Activated naive CD8-positive, alpha-beta T cell treated with anti-CD3 and anti-CD28 coated beads, Interleukin-2, amount 50 U/mL, for 16 hours (primary cell): ENCODE measurements at places on chromosomes 5 and 9.
A peak's percentile ranks its signal among the peaks of the same experiment; 100 is the strongest.

GRCh38 chr5:170338933-170339779 is 41.6 kb upstream of the LCP2 start:
- peak; percentile 19 for DNase-seq

- DNase-seq: no peak
These were observed 670 bp downstream of the EDIL3 start for GRCh38 chr5:84383816-84384603.

DNA sequence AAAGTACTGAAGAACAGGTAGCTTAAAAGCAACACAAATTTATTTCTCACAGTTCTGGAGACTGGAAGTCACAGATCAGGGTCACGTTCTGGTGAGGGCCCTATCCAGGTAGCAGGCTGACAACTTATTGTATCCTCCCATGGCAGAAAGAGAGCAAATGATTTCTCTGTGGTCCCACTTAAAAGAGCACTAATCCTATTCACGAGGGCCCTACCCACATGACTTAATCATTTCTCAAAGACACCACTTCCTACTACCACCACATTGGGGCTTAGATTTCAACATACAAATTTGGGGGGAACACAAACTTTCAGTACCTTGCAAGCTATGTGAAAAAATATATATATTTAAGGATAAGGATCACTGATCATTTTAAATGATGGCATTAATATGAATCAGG is 75.8 kb upstream of the PPP1R2B start:
- DNase-seq: no peak

GRCh38 chr9:70020991-70021571 is 22.6 kb upstream of the MAMDC2 start:
- DNase-seq: no peak

GRCh38 chr9:112005939-112006338 is 109.3 kb downstream of the UGCG start:
- no peak for DNase-seq

DNA sequence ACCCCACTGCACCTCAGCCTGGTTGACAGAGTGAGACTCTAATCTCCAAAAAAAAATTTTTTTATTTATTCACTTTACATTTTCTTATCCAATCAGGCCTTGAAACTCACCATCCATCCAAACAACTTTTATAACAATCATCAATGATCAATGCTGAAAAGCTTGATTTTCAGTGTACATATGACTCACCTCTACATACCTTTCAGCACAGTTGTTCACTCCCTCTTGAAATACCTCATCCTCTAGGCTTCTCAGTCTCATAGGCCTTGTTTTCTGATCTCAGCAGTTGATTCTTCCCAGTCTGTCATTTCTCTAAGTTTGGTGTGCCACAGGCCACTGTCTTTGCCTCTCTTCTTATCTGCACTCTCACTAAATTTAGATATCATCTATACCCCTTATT is 36.2 kb downstream of the GRIN3A start:
- DNase-seq: no peak

DNA sequence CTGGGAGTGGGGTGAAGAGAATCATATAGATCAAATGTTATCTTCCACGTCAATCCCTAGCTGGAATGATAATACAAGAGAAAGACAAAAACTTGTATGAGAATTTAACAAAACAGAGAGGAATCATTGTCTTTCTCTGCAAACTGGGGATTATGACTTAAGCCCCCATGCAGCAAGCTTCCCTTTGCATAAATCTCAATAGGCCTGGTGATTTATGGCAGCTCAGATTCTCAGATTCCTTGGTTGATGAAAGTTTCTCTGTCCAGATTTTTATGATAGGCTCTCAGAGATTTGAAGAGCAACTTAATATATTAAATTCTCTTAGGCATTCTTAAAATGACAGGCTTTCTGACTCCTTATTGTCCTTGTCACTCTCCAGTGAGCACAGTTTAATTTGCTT is 56.0 kb downstream of the RASGRF2 start:
- DNase-seq: no peak

DNA sequence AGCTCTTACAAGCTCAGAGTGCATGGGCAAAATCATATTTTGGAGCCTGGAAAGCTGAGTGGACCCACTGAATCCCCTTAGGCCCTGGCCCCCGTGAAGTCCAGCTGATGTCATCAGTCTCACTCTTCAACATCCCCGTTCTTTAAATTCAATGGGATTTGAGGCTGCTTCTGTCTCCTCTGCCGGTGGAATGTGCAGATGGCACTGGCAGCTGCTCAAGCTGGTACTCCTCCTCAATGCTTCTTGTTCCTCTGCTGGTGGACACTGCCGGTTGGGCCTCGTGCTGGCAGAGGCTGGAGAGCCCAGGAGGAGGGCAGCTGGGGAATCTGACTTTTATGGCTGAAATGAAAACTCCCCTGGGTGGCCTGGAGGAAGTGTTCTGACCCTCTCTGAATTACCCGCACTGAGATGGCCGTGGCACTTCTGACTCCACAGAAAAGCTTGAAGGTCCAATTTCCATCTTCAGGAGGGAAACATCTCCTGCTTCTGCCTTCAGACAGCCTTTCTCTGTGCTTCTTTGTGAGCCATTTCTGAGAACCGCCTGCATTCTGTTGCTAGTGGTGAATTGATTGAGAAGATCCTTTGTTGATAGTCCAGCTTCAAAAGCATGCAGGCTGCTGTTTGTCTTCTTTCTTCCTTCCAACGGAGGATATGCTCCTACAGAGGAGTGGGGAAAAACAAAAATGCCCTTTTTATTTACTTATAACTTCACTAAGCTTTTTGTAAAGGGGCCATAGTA is 298.9 kb downstream of the TMEM38B start:
- DNase-seq: no peak

GRCh38 chr9:35618854-35619799 is 914 bp upstream of the CD72 start:
- DNase-seq: no peak

DNA sequence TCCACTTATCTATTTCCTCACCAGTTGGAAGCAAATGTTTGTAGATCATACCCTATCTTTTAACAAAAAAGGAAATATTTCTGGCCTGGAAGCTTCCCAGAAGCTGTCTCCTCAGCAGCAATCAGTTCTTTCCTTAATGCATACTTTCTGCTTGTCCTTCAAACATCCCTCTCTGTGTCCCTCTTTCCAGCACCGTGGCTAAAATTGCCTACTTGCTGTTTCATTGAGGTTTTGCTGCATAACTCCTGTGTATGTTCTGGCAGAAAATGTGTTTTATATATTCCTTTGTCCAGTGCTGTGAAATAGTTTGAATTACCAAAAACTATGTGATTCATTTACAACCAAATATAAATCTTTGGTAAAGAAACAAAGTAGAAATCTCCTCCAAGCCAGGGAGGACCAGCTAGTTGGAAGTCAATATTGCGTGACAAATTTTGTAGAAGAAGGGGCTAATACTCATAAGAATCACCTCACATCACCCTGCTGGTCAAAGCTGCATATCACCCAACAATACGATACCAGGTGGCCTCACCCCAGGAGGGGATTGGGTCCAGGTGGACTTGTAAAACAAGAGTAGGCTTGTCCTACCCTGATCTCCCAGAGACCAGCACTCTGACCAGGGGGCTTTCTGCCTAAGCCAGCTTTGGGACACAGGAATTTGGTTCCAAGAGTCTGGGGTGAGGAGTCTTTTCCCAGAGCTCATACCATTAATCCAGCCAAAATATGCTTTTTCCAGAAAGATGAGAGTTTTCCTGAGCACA is 198.4 kb upstream of the SNX2 start:
- no peak for DNase-seq

DNA sequence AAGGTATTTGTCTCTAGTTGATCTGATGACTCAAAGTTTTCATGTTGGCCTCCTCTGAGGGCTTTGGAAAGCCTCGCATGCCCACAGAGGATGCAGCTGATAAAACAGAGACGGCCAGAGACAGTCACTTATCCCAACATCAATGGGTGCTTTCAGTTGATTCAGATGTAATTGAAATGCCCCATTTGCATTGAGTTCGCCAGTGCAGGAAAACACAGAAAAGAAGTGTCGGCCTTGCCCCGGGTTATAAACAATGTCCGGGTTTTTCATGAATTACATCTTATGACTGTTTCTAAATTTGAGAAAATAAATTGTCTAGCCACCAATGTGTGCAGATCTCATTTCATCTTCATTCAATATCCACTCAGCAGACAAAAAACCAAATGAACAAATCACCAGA is 42.2 kb upstream of the ICE1 start:
- DNase-seq: no peak

GRCh38 chr5:141051521-141051866 is 320 bp downstream of the PCDHB1 start:
- no peak for DNase-seq

GRCh38 chr9:116448431-116448830 is 238.7 kb upstream of the TRIM32 start:
- DNase-seq: no peak

DNA sequence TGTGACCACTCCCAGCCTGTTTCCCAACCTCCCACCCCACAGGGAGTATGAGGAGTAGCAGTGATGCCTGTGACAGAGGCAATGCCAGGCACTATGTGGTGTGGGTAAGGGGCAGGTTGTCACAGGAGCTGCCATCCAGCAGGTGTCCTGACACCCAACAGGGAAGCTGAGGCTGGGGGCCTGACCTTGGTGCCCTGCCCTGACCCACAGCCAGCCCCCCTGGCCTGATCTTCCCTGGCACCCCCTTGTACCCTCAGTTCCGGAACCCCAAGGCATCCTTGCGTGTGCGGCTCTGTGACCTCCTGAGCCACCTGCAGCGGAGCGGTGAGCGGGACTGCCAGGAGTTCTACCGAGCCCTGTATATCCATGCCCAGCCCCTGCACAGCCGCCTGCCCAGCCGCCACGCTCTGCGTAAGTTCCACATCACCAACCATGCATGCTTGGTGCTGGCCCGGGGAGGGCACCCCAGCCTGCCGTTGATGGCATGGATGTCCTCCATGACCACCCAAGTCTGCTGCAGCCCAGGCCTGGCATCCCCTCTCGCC is 14.4 kb downstream of the CARD19 start:
- DNase-seq: no peak

DNA sequence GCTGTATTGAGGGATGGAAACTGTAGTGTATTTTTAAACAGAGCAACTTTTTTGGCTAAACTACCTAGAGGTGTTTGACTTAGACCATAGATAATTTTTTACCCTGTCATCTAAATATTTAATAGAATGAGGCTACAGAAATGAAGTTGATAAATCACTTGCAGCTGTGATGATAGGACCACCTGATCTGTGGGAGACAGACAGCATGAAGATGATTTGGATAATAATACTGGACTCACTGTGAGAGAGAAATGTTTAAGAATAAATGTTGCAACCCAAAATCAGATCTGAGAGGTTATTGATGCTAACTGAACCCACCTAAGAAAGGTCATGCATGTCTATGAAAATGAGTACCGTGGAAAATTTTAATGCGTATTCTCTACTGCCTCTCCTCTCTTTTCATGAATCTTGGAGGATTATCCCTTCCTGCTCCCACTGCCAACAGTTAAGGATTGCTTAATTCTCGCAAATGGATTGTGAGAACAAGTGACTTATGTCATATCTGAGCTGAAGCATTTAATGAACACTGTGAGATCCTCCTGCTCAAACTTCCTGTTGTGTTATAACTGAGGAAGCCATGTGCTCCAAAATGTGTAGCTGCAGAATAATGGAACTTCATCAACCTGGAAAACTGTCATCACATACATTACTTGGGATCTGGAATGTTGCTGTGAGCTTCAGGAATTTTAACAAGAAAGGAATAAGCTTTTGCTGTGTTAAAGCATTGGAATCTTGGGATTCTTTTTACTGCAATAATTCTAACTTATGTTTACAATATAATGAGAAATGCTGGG is 617.9 kb upstream of the CDH18 start:
- no peak for DNase-seq

DNA sequence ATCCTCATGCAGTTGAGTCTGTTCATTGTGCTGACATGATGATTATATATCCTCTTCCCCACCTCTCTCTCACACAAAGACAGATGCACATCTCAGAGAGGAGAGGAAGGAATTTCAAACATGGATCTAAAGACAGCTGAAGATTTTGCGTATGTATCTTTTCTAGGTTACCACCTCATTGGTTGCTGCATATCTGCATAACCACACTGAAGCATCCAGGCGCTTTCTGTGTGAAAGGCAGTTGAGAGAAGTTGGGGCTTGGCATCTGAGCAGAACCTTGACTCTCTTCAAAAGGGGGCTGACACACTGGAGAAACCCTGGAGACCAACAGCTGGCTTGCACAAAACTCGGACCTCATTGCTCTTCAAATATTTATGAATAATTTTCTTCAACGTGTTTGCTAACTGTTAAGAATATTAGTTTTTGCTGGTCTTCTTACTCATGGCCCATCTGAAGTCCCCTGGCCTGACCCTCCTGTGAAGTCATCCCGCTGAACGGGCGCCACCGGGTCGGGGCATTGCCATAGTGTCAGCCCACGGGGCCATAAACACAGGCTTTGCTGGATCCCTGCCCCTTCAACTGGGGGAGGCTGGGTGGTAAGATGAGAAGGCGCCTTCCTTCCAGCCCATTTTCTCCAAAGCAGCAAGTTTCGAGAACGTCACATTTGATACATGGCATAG is 593.2 kb upstream of the CLINT1 start:
- DNase-seq: no peak

DNA sequence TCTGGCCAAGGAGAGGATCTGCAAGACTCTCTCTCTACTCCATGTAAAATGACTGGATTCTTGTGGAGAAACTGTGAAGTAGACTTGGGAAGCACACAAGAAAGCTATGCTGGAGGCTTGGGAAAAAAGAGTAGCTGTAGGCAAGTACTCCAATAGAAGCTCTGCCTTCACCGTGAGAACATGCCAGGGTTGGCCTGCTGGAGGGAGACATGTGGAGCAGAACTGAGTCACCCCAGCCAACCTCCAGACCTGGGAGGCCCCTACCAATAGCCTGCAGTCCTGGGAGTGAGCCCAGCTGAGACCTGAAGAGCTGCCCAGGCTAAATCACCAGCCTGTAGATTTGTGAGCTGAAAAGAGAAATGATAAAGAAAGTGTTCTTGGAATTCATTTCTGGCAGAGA is 66.6 kb downstream of the DEPDC1B start:
- no peak for DNase-seq

GRCh38 chr9:138072897-138073296 is 195.3 kb downstream of the CACNA1B start:
- DNase-seq: no peak

DNA sequence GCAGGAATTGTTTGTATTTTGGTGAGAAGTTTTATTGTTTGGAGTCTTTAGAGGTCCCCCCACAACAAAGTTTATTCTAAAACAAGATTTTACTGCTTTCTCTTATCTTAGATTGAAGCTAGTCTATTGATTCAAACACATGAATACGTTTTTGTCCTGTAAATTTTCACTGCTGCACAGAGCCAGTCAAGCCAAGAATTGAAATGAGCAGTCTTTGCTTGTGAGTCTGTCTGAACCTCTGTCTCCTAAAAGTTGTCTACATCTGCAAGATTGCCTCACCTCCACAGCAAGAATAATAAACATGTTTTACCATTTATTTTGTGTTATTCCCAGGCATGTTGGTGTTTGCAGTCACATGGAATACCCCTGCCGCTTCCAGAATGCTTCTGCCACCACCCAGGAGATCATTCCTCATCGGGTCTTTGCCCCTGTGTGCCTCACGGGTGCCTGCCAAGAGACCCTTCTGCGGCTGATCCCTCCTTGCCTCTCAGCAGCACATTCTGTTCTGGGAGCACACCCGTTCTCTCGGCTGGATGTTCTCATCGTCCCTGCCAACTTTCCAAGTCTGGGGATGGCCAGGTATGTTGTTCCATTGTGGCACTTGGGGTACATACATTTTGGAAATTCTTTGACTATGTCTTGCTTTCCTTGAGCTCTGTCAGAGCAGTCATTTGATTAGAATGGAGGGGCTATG is 74.1 kb downstream of the AOPEP start:
- no peak for DNase-seq
